ENCODE measurements at places on chromosomes 6 and 20.

GRCh38 chr6:119142041-119142440, 63.6 kb upstream of the FAM184A start:
- DNase-seq = no peak

GRCh38 chr6:163345931-163346330, 68.6 kb upstream of the QKI start:
- DNase-seq = no peak

GRCh38 chr6:165575158-165575549, 87.9 kb downstream of the PDE10A start:
- DNase-seq = no peak

DNA sequence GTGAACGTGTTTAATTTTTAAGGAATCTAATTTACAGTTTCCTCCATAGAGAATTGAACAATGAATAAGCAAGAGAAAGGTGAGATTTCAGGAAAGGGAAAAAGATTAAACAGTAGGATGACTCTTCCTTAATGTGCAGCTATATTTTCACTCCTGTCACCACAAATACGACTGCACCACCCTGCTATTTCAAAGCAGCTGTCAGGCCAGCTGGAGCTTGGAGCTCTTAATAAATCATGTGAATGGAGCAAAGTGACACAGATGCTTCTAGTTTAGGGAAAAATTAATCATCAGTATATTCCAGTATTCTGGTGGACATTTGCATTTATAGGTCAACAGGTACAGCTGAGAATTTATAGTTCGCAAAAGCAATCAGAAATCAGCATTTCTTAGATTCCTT, 56.5 kb upstream of the PKIB start:
- no peak for DNase-seq

- DNase-seq = no peak
Measured at GRCh38 chr20:21505161-21505809, 8.6 kb downstream of the NKX2-2 start.

DNA sequence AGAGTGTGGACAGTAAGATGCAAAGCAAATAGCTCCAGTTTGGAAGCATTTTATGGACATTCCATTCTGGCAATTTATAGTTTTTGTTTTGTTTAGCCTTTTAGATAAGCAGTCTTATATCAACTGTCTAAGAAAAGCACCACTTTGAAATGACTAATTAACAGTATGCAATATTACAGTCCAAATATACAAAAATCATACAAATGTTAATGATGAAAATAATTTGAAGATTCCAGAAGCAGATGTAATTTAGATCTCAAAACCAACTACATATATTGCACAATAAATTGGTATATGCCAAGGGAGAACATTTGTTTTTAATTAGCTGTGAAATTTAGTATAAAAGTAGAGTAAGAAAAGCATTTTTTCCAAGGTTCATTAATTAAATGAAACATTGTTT, 158.8 kb downstream of the KIF6 start:
- no peak for DNase-seq

GRCh38 chr6:107582086-107582485, 92.2 kb downstream of the SOBP start:
- DNase-seq = no peak

GRCh38 chr6:24429146-24429545, 26.4 kb downstream of the MRS2 start:
- no peak for DNase-seq

GRCh38 chr6:89826029-89826528, 3.6 kb upstream of the CASP8AP2 start:
- no peak for DNase-seq

DNA sequence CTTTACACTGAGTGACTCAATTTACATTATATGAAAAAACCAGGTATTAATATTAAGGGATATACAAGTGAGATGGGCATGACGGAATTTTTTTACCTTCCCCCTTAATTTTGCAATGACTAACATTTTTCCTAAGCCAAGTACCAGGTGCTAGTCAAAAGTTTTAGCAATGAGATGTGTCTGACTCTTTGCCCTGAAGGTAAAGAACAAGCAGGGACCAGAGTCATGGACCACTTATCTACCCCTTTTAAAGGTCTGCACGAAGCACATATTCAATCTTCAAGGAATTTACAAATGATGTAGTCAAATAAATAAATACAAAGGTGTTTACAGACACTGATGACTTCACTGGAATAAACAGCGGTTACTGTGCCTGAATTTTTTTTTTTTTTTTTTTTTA, 1.4 kb downstream of the GLO1 start:
- DNase-seq = no peak

GRCh38 chr6:167569879-167570278, 245.0 kb downstream of the TTLL2 start:
- DNase-seq = no peak

DNA sequence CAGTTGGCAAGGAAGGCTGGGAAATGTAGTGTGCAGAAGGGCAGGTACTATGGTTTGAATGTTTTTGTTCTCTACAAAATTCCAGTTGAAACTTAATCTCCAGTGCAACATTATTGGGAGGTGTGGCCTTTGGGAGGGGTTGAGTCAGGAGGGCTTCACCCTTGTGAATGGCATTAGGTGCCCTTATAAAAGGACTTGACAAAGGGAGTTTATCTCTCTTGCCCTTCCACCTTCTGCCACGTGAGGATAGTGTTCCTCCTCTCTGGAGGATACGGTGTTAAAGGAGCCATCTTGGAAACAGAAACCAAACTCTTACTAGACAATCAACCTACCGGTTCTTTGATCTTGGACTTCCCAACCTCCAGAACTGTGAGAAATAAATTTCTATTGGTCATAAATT, 82.2 kb upstream of the LRFN2 start:
- DNase-seq = no peak

- no peak for DNase-seq
Measured at GRCh38 chr6:15682965-15683822, 20.4 kb upstream of the DTNBP1 start.

- DNase-seq = no peak
Measured at GRCh38 chr6:129542705-129543104, 167.3 kb downstream of the ARHGAP18 start.

DNA sequence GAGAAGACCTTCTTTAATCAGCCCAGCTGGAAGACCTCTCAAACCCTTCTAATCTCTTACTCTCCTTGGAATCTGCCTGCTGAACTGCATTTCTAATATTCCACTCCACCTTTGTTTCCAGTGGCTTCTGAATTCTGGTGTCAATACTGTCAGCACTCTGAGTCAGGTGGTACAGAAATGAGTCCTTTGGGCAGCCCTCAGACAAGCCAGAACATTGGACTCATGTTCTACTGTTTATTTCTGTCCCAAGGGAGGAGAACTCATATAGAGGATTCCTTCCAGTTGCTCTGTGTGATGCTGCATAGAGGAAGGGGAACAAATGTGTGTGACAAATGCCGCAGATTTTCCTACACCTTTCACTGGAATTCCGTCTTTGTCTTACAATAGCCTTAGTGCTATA, 114.8 kb downstream of the PHF3 start:
- no peak for DNase-seq

GRCh38 chr6:165721356-165721755, 58.3 kb upstream of the PDE10A start:
- no peak for DNase-seq

DNA sequence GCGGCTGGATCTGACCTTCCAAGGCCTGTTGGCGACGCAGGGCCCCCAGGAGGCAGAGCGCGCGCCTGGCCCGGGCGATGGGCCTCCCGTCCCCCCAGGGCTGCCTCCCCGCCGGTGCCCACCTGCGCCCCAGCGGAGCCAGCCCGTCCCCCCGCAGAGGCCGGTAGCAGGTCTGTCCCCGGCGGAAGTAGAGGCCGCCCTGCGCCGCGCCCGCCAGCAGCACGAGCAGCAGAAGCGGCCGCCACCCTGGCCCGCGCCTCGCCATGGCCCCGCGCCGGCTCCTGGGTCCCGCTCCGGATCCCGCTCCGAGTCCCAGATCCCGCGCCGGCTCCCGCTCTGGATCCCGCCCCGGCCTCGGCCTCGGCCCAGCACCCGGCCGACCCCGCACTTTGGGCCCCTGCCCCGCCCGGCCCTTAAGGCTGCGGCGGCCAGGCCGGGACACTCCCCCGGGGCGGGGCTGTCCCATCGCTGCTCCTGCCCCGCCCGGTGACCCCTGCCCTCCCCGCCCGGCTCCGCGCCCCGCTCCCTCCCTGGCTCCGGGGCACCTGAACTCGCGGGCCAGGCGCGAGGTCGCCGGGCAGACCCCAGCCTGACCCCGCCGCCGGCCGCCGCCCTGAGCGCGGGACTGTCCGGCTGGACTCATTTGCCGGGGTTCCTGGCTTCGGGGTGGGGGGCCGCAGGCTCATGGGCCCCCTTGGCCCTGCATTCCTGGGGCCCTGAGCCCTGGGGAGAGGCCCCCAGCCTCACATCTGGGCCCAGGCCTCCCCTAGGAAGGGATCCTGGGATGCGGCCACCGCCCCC, at the start of gene CTSZ:
CTSZ (minus strand) TSS at position 391 of the 801 bp plus-strand sequence; CDS start at position 265, 126 bp downstream.
- DNase-seq = peak; percentile 68

DNA sequence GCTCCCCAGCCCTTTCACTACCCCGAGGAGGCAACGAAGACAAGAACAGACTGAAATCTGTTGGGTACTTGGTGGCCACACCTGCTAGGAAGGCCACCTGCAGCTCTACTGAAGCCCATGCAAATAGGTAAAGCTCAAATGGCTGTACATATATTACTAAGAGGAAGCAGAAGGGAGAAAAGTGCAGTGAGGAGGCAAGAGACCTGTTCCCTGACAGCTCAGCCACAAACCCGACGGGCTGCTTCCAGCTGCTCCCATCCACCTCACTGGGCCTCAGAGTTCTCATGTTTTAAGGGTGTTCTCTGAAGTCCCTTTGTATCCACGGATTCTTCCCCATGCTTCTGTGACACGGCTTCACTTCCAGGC, 24.6 kb downstream of the TRAM2 start:
- no peak for DNase-seq

DNA sequence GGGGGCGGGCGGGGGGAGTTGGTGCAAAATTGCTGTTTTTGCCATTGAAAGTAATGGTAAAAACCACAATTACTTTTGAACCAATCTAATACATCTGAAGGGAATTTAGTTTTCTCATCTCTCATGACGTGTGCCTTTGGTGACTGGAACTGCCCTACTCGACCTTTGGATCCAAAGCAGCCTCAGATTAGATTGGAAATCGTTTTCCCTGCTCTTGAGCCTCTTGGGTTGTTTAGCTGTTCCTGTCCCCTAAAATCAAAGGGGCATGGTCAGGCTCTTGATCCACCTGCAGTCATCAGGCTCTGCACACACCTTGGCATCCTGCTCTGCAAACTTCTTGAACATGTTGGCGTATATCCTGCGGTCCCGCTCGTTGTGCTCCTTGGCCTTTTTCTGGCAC, 64.0 kb upstream of the TULP1 start:
- DNase-seq = no peak

DNA sequence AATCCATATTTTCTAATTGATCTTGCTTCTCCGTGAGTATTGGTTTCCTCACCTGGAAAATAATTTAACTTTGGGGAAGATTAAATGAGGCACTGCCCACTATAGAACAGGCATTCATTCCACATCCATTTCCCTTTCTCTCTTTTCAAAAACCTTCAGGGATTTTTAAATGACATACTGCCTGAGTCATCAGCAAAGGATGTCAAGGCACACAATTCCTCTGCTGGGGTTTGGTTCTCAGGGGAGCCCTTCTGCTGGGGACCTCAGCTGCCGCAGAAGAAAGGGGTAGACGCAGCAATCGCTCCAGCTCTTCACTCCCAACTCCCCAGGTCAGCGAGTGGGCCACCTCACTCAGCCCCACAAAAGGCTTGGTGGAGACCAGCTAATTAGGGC, 90.7 kb upstream of the BACH2 start:
- no peak for DNase-seq

GRCh38 chr20:39879296-39879695, 809.7 kb downstream of the MAFB start:
- no peak for DNase-seq

DNA sequence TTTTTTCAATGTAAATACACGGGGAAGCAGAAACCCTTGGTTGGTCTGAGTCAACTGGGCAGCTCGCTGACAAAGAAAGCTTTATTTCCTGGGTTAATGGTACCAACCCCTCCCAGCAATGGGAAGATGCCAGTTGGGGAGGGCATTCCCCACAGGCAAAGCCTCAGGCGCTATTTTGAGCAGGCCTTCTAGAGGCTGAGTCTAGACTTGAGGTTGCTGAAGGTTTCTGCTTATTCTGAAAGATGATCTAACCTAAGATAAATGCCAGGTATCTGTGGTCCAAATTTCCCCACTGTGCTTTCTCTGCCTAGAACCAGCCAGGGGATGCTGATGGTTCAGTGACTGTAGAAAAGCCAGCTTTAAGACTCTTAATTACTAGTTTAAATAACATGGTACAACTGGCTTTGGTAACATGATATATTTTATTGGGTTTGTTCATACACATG, 172.5 kb upstream of the JARID2 start:
- DNase-seq = no peak

DNA sequence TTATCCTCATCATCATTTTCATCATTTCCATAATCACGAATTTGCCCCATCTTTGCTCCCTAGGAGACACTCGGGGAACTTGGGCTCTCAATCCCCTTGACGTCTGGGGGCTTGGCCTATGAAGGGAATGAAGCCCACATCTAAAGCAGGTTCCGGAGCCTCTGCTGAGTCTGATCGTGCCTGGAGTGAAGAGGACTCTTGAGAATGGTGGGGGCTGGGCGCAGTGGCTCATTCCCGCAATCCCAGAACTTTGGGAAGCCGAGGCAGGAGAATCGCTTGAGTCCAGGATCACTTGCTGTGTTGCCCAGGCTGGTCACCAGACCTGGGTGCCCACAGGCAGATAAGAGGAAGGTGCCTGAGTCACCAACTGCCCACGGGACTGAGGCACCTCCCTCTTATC, 114.5 kb downstream of the SYCP2 start:
- no peak for DNase-seq

DNA sequence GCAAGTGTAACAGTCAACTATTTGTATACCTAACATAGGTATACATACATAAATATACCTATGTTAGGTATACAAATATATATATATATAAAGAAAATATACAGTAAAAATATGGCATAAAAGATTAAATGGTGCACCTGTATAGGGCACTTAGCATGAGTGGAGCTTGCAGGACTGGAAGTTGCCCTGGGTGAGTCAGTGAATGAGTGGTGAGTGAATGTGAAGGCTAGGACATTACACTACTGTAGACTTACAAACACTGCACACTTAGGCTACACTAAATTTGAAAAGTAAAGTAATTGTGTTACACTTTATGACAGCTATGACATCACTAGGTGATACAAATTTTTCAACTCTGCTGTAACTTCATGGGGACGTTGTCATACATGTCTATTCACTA, 65.6 kb downstream of the CDC5L start:
- DNase-seq = no peak

DNA sequence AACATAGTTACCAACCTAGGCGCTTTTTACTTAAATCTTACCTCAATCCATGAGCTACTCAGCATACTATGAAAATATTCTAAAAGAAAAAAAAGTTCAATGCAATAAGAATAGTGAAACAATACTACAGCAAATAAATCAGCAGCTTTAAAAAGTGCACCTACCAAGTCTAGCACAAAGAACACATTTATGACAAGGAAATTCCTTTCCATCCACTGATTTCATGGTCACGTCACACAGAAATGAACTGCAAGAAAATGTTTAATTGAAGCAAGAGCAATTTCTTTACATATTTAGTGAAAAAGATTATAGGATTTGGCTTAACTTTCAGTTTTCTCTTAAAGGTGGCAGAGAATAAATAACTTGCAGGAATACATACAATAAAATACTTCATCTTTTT, 36.2 kb downstream of the IBTK start:
- DNase-seq = no peak

Data from GM12892 (cell line).